ENCODE measurements at places on chromosomes 6 and 20.

GRCh38 chr6:4021854-4022695, 56.9 kb downstream of the FAM217A start:
- no peak for DNase-seq

- DNase-seq = no peak
Observed at GRCh38 chr6:169574420-169574819, 127.4 kb downstream of the WDR27 start.

- DNase-seq = peak; percentile 18
Observed at GRCh38 chr20:37095108-37095598, 644 bp downstream of the RBL1 start.

- DNase-seq = no peak
Observed at GRCh38 chr20:13701486-13701885, 62.8 kb upstream of the TASP1 start.

DNA sequence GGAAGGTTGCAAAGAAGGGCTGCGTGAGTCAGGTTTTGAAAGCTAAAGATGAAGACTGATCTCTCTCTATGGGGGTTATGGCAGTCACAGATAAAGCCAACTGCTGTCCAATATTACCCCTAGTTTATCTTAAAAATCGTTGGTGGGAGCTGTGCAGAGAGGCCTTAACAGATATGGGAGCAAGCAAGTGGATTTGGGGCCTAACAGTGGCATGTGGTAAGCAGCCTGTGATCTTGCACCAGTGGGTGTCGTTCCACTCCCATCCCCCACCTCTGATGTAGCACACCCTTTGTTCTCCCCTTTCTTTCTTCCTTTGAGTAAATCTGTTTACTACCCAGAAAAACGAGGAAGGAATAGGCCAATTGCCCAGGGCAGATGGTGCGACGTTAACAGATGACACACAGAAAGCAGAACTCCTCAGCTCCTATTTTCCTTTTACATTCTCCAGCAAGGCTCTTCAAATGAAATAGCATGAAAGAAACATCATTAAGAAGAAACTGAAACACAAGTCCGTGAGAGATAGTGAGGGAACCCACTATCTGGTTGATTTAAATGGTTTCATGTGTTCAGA, 274.1 kb upstream of the CITED2 start:
- DNase-seq = no peak

DNA sequence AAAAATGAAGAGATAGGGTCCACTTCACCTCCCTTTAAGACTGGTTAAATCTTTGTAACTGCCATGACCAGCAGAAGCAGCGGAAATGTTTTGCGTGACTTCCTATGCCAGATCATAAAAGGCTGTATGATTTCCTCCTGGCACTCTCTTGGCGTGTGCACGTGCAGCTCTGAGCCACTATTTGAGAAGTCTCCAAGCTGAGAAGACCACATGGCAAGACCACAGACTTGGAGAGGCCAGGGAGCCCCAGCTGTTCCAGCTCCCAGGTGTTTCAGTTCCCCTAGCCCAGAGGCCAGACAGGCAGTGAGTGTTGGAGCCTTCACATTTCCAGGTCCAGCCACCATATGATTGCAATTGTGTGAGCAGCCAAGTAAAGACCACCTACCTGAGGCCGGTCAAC, 259.3 kb upstream of the RIN2 start:
- no peak for DNase-seq

- DNase-seq = no peak
Observed at GRCh38 chr20:15265581-15266309, 928.3 kb upstream of the FLRT3 start.

GRCh38 chr20:13862245-13862644, 77.4 kb downstream of the NDUFAF5 start:
- no peak for DNase-seq

GRCh38 chr6:71965404-71965803, 79.1 kb downstream of the RIMS1 start:
- no peak for DNase-seq

GRCh38 chr20:12597551-12597950, 411.2 kb upstream of the SPTLC3 start:
- DNase-seq = no peak

- DNase-seq = no peak
Observed at GRCh38 chr6:36703081-36703606, 5.5 kb downstream of the RAB44 start.

GRCh38 chr6:108348655-108349349, 53.9 kb downstream of the AFG1L start:
- DNase-seq = no peak

DNA sequence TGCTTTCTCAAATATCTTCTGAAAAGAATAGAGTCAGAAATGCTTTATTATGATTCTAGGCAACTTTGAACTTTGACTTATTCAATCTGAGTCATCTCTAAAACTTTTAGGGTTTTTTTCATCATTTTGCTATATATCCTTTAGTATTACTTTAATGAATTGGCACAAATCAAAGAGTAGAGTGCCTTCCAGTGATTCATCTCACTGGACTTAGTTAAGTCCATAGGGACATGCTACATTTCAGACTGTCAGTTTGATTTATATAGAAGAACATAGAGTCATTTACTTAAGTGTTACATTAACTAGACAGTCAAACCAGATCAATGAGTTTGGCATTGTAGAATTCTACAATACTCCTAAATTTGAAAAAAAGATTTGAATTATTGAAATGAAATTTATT, 1235.7 kb upstream of the MAP3K7 start:
- no peak for DNase-seq

DNA sequence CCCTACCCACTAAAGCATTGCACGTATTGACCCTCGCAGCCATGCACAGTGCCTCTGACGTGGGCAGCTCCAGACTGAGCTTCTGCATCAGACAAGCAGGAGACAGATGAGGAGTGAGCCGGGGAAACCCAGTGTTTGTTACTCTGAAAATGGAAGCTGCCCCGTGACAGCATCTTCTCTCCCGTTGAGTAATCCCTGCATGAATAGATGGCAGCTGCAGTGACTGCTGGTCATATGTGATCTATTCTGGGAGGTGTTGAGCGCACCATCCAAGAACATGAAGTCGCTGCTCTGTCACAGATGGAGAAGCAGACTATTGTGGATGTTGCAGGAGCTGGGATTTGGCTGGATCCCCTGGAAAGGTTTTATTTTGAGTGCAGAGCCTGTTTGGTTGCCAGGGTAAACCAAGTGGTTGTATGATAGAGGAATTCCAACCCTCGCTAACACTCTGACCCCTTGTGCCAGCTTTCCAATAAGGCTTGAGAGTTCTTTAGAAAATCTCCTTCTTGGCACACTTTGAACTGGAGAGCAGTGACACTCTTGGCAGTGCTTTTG, 242.2 kb downstream of the NRN1 start:
- no peak for DNase-seq

DNA sequence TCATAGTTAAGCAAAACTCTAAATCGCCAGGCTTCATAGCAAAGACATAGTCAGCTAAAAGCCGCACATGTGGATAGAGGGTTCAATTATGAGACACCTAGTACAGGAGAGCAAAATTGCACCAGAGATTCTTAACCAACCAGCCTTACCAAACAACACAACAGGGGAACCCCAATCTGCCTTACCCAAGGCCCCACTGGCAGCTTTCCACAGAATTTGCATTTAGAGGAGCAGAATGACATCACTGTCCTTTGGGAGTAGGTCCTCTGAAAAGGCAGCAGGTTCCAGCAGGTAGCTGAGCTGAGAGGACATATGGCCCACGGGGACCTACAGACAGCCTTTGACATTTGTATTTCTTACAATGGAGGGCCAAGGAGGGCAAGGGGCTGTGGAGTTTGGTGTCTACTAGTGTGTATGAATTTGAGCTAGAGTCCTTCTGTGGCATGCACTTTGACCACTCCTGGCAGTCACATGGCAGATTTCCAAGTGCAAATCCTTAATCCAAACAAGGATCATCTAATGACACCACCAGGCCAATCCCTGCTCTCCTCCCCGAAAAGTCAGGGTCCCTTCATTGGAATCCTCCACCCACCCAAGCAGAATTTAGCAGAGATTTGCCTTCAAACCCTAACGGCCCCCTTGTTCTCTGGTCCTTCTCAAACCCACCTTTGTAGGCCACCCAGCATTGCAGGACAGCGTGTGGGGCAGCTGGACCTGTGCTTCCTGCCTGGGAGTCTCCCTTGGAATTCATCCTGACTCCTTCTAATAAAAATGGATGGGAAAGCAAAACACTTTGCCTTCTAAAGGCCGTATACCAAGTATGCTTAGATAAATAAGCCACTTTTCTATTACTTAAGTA, 171.2 kb upstream of the SUPT3H start:
- no peak for DNase-seq

- DNase-seq = no peak
Observed at GRCh38 chr6:48744948-48745347, 634.0 kb upstream of the PTCHD4 start.

- DNase-seq = no peak
Observed at GRCh38 chr6:13384506-13384905, 56.2 kb upstream of the TBC1D7 start.

DNA sequence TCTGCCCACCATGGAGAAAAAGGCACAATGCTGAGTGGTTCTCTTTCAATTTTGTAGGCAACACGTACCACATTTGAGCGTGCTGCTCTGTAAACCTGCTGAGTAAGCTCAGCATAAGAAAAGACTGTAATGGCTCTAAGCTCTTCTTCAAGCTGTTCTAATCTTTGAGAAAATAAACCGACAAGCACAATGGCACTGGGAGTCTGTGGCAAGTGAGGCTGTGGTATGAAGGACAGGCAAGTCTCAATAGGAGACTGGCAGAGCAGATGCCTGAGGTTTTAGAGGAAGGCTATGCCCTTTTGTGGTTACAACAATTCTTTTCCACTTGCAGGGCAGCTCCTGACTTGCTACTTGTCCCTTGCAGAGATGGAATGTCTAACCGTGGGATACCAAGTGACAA, 136.7 kb upstream of the EXOC2 start:
- DNase-seq = no peak

GRCh38 chr6:115544765-115545671, 515.7 kb downstream of the FRK start:
- no peak for DNase-seq

- DNase-seq = no peak
Observed at GRCh38 chr6:14658030-14658429, 540.5 kb downstream of the CD83 start.

- DNase-seq = no peak
Observed at GRCh38 chr6:21213492-21213891, 380.1 kb upstream of the SOX4 start.

DNA sequence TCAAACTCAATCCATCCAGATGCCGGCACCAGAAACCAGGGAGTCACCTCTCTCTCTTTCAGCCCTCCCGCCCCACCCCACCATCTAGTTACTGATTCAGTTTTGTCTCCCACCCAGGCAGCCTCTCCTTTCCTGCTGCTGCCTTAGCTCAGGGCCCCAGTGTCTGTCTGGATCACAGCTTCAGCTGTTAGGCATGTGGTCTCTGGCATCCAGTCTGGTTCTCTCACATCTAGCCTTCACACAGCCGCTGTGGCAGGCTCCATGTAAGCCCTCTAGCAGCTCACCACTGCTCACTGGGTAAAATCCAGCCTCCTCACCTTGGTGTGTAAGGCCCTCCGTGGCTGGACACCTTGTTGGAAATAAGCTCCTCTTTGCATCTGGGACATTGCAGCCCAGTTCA, 21.3 kb downstream of the AARS2 start:
- no peak for DNase-seq

Data from activated gamma-delta T cell treated with Interleukin-2 at 50 U/mL for 16 hours (primary cell).